Fibroblast of skin of left quadriceps (primary cell): ENCODE measurements at places on chromosomes 16 and 17.

- no peak for DNase-seq
These were observed 254.7 kb downstream of the CDH13 start for GRCh38 chr16:82881516-82881915.

DNA sequence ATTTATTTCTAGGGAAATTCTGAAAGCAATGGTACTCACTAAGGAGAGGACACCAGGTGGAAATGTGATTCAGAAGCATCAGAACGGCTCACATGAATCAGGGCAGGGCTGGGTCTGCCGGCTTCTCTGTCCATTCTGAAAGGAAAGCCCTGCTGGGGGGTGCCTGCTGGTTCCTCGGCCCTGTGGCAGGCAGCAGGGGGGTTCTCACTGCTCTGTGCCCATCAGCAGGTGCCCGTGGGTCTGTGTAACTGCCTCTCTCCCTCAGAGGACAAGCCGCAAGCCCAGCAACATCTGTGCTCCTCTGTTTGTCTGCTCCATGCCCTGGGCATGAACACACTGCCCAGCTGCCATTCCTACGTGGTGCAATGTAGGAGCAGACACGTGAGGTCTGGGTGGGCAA lies 74.9 kb upstream of the ZNF423 start:
- no peak for DNase-seq

DNA sequence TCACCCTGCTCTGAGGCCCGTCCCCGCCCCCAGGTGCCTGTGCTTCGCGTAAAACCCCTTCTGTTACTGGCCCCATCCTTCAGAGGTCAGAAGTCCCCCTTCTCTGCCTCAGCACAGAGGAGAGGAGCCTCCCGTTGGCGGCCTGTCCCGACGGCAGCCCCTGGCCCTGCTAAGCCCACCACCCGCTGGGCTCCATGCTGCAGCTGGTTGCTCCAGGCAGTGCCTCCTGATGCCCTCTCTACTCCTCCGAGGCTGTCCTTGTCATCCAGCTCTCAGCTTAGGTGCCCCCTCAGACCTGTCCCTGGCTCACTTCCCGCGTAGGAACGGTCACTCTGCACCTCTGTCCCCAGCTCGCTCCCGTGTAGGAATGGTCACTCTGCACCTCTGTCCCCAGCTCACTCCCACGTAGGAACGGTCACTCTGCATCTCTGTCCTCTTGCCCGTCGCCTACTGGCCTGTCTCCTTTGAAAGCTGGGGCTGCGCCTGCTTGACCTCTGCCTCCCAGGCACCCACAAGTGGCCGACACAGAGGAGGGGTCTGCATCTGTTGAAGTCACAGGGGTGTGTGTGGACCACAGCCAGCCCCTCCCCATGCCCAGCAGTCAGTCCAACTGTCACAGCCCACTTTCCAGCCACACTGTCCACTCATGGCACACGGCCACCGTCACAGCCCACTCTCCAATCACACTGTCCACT lies 31.7 kb upstream of the ZC3H18 start:
- no peak for DNase-seq

GRCh38 chr16:30985401-30986128 lies 558 bp downstream of the HSD3B7 start:
- DNase-seq, result no peak

DNA sequence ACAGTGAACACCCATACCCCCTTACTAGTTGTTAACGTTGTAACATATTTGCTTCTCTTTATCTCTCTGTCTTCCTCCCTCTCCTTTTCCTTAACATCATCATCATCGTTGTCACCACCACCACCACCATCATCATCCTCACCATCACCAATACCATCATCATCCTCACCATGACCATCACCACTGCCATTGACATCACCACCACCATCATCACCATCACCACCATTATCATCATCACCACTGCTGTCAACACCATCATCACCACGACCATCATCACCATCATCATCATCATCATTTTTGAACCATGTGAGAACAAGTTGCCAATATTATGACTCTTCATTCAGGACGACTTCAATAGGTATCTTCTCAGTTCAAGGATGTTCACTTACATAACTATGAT lies 35.5 kb downstream of the SHISA6 start:
- DNase-seq, result no peak

DNA sequence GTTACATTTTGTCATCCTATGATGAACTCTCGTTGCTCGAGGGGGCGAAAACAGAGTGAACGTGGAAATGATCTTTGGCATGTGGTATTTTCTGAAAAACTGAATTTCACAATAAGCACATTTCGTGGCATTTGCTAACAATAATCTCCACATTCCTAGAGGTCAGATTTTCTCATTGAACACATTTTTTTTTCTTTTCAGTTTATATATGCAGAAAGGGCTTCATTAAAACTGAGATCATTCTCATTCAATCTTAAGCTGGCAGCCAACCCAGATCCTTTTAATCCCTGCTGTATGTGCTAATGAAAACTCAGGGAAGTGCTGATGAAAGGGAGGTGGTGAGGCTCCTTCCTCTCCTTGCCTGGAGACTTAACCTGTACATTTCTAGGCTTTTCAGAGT lies 52.6 kb downstream of the PRKCA start:
- peak; percentile 70 for DNase-seq

DNA sequence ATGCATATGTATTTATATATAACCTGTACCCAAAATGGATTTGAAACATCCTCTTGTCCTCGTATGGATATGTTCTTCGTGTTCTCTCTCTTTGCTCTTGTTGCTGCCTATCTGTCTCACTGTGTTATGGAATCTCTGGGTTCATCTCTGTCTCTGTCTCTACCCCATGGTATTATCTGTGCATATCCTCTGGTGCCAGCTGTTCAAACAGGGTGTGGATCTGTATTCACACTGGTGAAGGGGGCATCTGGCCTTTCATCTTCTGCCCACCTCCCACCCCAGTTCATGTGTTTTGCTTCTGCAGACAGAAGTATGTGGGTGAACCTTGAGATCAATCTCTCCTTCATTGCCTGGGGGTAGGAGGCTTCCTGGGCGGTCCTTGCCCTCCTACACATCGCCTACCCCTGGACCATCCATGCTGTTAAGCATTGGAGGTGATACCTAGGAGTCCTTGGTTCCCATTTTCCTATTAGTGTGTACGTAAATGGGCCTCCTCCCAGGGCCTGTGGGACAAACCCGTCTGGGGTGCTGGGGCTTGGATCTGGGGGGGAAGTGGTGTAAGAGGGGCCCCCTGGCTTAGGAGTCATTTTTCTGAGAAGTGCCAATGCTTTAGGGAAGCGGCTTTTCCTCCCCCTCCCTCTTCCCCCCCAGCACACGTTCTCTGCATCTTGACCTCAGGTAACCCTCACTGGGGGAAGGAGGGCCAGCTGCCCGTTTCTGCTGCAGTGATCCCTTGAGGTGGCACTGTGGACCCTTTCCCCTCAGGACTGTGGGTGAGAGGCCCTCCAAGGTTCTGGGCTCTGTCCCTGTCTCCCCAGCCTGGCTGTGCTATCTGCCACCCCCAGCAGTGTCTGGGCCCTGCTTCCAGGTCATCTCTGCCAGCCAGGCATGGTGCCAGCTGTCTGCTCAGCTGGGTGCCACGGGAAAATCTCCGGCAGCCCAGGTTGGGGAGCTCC lies 21.1 kb downstream of the RARA start:
- DNase-seq, result no peak

DNA sequence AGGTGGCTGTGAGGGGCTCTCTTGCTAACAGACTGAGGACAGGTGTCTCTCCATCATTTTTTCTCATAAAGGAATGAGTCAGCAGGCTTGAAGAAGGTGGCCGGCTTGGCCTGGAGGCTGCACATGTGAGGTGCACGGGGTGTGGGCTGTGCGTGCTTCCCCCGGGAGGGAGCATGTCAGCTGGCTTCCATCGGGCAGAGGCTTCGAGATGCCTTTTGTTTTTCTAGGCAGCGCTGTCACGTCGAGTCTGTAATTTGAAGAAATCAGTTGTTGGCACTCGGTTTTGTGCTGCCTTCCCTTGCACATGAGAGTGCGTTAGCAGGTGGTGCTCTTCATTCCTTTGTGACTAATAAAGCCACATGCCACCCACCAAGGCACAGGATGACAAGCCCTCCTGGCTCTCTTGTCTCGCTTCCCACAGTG lies 89.7 kb downstream of the NPIPB11 start:
- DNase-seq, result no peak

DNA sequence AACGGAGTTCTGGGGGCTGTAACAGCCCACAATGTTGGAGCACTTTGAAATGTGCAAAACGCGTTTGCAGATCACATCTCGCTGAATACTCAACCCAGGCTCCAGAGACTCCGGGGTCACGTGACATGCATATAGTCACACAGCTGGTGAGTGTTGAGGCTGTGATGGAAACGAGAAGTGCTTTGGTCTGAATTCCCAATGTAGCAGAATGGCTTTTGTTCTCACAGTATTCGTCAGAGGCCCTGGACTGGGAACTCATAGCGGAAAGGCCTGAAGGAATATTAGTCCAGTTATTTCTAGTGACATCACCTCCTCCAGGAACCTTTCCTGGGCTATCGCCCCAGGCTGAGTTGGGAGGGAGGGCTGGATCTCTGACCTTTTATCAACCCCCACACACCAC lies 95.8 kb upstream of the CRHR1 start:
- no peak for DNase-seq

DNA sequence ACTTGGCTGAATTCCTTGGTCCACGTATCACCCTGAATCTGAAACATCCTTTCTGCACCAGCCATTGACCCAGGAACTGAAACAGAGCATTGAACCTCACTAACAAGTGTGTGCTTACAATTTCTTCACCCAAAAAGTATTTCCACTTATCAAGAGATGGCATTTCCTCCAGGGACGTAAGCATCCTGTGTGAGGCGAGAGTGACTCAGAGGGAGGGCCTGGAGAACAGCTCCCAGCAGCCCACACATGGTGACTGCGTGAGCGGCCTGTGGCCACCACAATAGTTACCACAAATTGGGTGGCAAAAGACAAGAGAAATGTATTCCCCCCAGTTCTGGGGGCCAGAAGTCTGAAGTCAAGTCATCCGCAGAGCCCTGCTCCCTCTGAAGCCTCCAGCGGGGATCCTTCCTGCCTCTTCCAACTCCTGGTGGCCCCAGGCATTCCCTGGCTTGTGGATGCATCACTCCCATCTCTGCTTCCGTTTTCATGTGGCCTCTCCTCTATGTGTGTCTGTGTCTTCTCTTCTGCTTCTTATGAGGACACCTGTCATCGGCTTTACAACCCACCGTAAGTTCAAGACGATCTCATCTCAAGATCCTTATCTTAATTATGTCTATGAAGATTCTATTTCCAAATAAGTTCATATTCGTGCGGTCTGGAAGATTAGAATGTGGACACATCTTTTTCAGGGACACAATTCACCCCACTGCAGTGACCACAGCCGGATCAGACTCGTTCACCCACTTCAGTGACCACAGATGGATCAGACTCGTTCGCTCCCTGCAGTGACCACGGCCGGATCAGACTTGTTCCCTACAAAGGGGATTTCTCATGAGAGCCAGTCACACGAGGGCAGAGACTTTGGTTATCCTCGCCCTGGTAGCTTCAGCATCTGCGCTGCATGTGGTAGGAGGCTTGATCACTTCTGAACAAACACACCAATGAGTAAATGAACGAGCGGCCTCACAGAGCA lies 122.6 kb upstream of the FOXF1 start:
- peak; percentile 88 for DNase-seq

DNA sequence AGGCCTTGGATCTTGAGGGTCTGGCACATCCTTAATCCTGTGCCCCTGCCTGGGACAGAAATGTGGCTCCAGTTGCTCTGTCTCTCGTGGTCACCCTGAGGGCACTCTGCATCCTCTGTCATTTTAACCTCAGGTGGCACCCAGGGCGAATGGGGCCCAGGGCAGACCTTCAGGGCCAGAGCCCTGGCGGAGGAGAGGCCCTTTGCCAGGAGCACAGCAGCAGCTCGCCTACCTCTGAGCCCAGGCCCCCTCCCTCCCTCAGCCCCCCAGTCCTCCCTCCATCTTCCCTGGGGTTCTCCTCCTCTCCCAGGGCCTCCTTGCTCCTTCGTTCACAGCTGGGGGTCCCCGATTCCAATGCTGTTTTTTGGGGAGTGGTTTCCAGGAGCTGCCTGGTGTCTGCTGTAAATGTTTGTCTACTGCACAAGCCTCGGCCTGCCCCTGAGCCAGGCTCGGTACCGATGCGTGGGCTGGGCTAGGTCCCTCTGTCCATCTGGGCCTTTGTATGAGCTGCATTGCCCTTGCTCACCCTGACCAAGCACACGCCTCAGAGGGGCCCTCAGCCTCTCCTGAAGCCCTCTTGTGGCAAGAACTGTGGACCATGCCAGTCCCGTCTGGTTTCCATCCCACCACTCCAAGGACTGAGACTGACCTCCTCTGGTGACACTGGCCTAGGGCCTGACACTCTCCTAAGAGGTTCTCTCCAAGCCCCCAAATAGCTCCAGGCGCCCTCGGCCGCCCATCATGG lies 4.0 kb upstream of the ADGRG3 start:
- no peak for DNase-seq

DNA sequence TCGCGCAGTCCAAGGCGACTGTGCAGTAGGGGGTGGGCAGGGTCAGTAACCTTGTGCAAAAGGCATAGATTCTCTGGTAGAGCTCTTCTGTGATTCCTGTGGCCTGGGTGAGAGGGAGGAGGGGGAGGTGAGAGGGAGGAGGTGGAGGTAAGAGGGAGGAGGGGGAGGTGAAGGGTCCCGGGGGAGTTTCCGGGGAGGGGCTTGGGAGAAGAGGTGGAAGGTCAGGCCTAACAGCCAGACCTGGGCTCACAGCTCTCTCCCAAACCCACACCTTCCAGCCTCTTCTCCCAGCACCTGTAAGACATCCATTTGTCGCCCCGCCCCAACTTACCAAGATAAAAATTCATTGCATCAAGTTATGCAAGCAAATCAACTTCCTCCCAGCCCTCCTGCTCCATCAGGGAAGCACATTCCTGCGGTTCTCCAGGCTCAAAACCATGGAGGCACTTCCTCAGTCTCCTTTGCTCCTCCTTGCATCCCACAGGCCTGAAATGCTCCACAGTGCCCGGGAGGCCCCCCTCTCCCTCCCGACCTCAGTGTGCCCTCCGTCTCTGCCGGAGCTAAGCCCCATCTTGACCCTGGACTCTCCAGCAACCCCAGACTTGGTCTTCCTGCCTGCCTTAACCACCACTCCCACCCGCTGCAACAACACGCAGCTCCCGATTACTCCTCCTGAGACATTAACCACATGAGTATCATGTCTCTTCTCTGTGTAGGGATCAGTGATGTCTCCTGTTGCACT lies 30.5 kb downstream of the PIK3R6 start:
- no peak for DNase-seq

DNA sequence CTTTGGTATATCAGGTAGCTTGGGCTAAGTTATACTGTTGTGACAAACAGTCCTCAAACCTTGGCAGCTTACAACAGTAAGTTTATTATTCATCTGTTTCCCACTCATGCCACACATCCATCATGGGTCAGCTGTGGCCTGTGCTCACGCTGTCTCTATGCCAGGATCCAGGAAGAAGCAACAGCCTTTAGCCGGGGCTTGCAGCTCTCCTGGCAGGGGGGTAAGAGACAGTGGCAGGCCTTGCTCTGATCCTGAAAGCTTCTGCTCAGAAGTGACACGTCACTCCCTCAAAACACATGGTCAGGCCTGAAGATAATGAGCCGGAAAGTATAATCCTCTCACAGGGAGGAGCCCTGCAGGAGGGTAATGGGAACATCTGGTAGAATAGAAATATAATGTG lies 377.6 kb downstream of the CPPED1 start:
- peak; percentile 36 for DNase-seq

GRCh38 chr17:8146381-8147140 lies 5.6 kb downstream of the PER1 start:
- no peak for DNase-seq
